ENCODE measurements at places on chromosomes 1 and 21.

- no peak for DNase-seq
Observed at GRCh38 chr21:29318354-29318753, 19.6 kb downstream of the BACH1 start.

DNA sequence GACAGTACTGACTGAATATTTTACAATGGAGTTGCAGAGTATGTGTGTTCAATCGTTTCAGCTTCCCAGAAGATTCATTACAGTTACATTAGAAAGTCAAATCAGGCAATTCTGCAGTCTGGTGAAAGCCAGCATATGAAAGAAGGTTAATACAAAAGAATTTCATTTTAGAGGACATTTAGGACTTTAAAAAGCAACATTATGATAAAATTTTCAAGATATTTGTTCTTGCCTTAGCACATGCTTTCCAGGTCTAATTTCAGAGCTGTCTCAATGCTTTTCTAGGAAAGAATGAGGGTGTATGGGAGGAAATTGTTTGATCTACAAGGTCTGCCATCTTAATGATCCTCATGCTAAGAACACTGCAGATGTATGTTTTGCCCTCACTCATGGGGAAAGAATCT is 63.2 kb downstream of the RERE start:
- DNase-seq, result no peak

DNA sequence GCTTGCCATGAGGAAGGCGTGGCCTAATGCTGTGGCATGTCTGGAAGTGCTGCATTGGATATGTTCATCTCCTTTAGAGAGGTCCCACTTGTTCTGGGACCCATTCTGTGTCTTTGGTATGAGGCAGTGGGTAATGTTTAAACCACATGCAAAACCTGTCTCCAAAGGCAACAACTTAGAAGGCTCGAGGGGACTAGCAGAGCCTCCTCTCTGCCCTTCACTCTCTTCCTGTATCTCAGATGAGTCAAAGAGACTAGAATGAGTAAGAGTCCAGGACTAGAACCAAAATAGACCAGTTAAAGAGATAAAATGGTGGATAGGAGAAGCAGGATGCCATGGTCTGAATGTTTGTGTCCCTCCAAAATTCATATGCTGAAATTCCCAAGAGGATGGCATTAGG is 220.8 kb upstream of the KIAA0040 start:
- no peak for DNase-seq

DNA sequence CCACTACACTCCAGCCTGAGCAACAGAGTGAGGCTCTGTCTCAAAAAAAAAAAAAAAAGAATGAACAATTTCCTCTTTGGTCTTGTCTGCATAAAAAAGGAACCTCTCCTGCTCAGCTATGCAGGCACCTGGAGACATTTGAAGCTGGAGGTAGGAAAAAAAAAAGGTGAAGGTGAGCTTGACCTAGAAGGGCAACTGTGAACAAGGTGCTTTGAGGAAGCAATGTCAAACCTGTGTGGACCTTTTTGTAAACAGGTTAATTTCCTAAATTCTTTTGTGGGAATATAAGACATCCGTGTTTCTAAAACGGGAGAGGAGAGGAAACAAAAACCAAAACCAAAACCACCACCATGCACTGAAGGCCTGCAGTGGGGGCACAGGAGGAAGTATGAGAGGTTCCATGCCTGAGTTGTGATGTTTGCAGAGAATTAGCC is 77.5 kb downstream of the SLC45A1 start:
- DNase-seq, result no peak

DNA sequence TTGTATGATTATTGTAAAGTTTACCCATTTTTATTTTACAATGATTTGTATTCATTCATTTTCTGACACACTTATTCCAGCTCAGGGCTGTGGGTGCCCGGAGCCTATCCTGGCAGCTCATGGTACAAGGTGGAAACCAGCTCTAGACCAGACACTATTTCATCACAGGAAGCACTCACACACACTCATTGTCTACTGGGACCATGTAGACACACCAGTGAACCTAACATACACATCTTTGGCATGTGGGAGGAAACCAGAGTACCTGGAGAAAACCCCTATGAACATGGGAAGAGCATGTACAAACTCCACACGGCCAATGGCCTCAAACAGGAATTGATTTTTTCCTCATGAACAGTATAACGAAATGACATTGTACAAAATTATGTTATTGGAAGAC is 2.4 kb downstream of the DTL start:
- no peak for DNase-seq

- no peak for DNase-seq
Observed at GRCh38 chr1:56638248-56638647, 6.9 kb upstream of the PRKAA2 start.

DNA sequence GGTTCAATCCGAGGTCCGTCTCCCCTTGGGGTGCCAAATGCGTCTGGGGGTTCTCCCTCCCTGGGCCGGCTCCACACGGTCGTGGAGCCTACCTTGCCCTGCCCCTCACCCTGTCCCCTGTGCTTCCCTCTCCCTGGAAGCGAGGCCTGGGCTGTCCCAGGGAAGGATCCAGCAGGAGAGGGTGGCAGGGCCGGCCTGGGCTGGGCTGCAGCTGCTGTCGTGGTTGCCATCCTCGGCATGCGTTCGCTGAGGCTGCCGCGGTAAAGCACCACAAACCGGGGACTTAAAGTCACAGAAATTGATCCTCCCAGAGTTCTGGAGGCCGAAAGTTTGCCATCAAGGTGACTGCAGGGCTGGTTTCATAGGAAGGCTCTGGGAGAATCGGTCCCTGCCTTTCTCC is 123.0 kb upstream of the TMPRSS2 start:
- no peak for DNase-seq

DNA sequence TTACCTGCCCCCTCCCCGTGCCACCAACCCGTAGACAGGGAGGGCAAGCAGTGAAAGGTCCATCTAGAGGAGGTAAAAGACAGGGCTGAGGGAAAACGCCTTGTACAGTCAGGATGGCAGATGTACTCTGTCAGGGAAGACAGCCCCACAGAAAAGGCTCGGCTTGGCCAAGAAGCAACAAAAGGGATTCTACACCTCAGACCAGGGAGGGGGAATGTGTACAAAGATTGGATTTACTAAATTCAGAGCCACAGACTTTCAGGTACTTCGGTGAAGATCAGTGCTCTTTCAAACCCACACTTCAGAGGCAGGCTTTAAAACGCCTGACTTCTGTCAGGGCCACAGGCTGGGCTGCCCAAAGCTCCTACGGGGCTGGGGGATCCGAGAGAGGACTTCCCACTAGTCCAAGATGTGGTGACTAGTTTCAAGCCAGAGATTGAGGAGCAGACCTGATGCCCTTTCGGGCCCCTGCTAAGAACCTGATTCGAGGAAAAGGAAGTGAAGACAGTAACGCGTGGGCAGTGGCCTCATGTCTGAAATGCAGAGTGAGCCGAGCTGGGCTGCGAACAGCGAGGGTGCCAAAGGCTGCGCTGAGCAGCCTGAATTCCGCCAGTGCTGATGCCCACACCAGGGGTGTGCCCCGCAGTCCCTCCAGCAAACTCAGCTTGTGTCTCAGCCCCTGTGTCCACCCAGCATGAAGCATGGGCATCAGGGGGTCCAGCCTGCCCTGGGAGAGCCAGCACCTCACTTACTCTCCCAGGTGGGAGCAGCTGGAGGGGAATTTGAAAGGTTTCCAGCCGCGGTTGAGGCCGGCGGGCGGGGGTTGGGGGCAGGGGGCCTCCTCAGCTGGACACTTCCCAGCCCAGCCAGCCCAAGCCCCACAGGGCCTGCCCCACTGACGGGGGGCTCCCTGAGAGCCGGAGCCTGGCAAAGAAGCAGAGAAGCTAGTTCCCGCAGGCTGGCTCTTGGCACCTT is 36.2 kb downstream of the KIAA1614 start:
- no peak for DNase-seq

DNA sequence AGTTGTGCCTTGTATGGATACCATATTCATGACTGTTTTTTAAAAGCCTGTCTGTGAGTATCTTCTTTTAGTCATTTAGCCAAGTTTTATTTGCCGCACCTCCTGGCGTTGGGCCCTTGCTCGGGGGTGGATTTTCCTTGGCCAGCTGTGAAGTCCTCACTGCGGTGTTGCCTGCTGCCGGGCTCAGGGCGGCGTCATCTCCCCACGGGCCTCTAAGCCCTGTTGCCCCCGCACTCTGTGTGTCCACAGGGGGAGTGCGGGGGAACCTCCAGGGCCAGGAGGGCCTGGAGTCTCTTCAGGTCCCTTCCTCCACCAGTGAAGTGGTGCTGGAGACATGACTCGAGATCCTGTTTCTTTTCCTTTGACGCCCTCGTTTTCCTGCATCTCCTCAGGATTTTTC is 65.8 kb upstream of the DIP2A start:
- DNase-seq, result no peak

GRCh38 chr1:54370287-54370989 is 35.8 kb downstream of the SSBP3 start:
- no peak for DNase-seq

DNA sequence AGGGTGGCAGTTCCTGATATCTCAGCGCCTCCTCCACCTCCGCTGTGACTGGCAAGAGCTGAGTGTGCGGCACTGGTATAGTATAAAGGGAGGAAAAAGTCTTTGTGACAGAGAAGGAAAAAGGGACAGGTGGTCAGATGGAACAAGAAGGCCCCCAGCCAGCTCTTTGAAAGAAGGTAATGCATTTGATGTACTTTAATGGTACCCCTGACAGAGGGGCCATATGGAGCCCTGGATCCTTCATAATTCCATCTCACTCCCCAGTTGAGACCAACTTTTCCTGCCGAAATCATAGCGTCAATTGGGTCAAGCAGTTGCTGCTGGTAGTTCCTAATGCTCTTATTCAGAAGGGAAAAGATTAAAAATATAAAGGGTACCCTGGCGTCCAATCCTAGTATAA is 198.2 kb downstream of the ZNF326 start:
- no peak for DNase-seq

DNA sequence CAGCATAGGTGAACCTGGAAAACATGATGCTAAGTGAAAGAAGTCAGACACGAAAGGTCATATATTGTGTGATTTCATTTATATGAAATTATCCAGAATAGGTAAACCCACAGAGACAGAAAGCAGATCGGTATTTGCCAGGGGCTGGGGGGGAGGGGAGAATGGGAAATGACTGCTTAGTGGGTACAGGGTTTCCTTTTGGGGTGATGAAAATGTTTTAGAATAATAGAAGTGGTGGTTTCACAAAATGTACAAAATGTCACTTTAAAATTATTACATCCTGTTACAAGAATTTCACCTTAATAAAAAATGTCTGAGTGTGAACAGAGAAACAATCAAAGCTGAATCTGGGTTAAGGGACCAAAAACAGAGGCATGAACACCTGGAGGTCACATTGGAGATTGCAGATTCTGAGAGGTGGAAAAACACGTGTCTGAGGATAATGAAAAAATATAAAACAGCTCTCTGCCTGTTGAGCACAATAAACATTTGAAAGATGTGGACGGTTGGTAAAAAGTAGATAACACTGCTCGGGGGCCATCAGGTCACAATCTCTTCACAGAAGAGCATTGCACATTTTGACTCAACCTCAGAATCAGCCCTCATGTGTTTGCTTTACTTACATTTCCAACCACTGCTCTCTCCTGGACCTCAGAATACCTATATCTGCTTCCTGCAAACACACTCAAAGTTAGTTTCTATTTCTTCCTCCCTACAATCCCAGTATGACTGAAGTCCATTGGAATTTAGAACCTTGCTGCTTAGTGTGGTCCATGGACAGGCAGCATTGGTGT is 3.2 kb downstream of the SLAMF6 start:
- no peak for DNase-seq

DNA sequence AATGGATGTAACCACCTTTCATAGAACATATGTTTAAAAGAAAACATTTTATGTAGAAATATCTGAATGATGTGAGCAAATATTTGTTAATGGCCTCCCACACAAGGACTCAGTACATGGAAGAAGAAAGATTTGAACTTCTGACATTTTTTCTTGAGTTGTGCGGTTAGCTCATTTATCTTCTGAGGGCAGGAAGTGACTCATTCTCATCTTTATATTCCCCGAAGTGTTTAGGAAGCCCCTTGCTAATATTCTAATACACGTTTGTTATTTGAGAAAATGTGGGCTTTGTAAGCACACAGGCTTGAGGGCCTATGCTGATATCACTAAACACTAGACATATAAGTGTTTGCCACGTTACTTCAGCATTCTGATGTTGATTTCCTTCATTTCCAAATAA is 392.5 kb upstream of the PTBP2 start:
- no peak for DNase-seq

DNA sequence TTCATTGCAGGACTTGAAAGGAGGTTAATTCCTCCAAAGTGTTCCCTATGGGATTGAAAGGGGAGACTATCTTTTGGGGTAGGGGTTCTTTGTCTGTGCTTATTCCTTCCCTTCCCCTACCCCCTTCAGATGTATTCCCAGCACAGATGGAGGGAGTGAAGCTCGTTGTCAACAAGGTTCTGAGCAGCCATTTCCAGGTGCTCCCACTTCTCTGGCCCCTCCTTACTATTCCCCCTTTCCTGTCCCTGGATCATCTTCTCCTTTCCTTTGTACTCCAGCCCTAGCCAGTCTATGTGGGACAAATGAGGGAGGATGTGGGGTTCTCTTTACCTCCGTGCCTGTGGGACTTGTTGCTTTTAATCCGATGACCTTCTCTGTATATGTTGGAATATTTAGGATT is 899 bp downstream of the TOMM40L start:
- DNase-seq, result no peak

DNA sequence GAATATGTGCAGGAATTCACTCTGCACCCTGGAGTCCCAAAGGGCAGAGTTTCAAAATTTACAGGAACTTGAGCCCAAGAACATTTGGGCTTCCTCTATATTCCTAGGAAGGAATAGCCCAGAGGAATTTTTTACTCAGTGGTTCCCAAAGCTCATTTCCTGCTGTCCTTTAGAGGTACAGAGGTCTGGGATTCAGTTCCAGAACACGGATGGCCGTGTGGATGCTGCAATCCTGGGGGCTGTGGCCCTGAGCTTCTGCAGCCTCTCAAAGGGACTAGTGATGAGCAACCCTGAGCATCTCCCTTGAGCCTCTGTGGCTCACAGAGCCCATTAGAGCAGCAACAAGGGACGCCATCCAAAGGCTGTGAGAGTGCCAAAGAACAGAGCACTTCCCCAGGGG is 10.1 kb upstream of the RHOU start:
- DNase-seq, result no peak

DNA sequence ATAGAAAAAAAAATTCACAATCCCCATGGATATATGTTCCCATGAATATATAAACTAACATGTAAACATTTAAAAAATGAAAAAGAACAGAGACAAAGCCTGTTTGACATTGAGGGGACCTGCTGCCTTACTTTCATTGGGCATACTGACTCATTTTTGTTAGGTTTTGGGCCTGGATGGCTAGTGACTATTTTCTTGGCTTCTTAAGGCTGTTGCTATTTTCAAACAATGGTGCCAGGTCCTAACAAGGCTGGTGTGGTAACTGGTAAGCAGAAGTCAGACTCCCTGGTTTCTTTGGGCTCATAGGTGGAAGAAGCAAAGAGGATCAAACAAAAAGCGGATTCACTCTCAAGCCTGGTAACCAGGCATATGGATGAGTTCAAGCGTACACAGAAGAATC is 51.0 kb downstream of the LAMC2 start:
- DNase-seq, result no peak

- DNase-seq, result no peak
Observed at GRCh38 chr1:163093169-163093568, 24.0 kb downstream of the RGS4 start.
